Kidney capillary endothelial cell (primary cell): ENCODE measurements at places on chromosomes 4 and X.

DNA sequence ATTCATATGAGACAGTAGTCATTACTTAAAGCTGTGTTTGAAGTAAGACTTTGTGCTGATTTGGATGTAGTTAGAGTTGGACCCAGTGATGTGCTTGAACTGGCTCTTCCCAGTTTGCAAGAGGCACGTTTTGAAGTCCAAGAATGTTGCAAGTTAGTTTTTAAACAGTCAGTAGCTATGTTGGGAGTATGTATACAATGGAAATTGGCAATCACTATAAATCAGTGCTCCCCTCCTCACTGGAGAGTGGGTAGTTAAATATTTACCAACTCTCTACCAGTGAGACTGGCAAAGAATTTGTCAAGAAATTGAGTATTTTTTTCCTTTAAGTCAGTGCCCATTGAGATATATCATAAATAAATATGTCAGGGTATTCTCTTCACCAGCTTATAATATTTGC is 191.9 kb upstream of the SPRY1 start:
- no peak for DNase-seq

GRCh38 chr4:148435654-148436406 is 6.4 kb downstream of the NR3C2 start:
- no peak for DNase-seq

DNA sequence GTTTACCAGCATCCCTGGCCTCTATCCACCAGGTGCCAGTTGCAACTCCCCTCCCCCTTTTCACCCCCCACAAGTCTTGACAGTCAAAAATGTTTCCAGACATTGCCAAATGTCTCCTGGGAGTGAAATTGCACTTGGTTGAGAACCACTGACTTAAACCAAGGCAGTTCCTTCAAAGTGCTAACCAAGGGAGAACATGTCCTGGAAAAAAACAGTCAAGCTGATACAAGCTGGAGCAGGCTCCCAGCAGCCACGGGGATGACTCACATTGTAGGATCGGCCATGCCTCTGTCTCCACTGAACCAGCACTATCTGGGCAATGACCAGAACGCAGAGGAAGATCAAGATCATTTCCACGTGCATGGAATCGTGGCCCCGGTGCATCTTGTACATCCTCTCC is 11.4 kb downstream of the RNF175 start:
- DNase-seq, result no peak

GRCh38 chr4:69775321-69775867 is 15.0 kb upstream of the SULT1B1 start:
- no peak for DNase-seq

DNA sequence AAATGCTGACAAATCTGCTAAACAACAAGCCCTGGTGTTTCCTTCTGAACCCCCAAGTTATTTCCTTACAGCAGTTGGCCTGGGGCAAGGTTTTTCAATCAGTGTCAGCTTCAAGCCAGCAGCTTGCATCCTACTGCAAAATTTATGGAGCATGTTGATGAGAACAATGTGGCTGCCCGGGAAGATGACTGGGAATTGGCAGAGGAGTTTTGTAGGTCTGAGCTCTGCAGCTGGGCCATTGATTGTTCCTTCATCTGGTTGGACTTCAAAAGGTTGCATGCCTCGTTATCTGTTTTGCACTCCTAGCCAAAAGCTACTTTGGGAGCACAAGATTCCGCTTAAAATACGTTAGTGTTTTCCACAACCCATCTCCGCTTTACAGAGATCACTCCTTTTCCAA is 1030.3 kb upstream of the LCORL start:
- no peak for DNase-seq

DNA sequence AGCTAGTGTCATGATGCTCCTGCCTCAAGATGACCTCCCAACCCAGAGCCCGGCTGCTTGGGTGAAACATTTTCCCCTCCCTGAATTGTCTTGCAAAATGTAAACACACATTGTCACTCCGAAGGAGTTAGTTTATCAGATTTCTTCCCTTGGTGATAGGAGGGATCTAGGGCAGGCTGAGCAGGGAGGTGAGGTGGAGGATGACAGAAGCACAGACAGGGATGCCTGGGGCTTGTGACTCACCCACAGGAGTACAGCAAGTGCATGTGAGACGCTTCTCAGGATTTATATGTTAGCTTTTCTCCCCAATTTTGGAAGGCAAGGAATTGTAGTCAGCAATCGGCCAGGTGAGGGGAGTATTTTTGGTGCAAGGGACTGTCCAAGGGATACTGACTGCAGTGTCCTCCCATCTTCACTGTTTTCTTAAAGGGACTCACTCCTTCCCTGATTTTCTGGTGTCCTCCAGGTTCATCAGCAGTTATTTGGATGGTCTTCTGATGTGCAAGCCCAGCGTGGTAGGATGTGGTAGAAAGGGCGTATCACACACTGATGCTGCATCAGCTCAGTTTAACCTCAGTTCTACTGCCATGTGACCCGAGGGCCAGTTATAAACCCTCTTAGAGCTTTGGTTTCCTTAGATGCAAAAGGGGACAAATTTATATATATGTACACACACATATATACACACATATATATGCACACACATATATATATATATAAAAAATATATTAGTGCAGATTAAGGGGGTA is 46.2 kb upstream of the IGFBP7 start:
- DNase-seq, result no peak

DNA sequence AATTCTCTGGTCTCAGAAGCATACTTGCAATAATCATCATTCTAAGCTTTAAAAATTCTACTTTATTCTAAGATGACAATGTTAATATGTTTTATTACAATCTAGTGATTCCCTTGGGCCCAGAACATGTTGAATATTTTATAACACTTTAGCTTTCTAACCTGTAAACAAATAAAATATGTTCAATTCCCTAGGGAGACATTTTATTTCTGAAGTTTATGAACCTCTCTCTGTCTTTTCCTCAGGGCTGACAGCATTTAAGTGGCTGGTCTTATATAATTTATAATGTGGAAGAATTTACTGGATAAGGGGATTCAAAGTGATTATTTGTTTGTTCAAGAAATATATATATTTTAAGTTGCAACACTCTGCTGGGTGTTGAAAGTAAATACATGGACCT is 55.3 kb upstream of the NPFFR2 start:
- no peak for DNase-seq

DNA sequence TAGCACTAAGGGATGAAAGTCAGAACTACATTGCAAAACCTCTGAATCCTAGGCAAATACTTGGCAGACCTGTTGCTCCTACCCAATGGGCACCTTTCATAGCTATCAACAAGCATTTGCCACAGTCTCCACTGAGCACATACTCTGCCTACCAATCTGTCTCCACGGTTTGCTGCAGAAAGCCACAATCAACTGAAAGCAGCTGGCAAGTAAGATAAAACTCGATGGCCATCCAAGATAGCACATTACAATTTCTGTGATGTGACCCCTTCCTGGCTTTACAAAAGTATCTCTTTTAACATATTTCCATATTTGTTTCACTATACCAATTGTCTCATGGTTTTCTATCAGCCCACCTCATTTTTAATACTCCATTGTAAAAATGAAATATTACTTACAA is 1060.5 kb upstream of the INTU start:
- DNase-seq, result no peak

- DNase-seq, result no peak
Observed at GRCh38 chr4:130054908-130055307, 959.0 kb downstream of the C4orf33 start.

DNA sequence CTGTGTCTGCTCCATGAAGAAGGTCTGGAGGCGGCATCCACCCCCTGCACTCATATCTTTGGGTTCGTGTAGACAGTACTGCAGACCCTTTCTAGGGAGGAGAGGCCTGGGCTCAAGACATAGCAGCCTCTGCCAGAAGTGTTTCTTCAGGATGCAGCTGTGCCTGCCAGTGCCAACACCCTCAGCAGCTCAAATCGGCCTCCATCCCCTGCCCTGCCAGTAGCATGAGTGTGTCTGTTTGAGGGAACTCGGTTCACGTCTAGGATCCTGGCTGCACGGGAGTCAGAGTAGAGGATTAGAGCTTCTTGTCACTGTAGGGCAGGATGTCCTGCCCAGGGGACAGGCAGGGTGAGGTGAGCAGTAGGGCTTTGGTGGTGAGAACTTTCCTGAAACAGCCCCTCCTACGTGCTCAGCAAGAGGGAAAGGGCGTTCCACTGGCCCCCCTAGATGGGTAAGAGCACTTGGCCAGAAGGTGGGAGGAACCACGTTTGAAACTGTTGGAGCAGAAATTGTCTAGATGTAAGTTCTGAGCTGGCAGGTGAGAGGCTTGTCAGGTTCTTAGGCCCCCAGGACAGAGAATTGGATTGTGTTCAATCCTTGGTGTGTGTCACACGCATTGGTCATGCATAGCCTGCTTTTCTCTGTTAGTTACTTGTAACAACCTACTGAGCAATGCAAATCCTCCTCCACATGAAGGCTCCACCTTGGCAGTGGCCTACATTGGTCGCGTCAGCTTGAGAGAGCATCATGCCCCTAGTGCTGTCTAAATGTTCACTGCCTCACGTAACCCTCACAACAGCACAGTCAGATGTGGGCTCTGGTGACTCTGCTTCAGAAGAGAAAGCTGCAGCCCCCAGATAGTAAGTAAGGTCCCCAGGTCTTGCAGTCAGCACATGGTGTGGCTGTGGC is 25.8 kb upstream of the FAM193A start:
- DNase-seq, result no peak

- no peak for DNase-seq
Observed at GRCh38 chrX:115625572-115626301, 64.8 kb downstream of the PLS3 start.

- DNase-seq, result no peak
Observed at GRCh38 chr4:159250751-159251325, 148.0 kb downstream of the RAPGEF2 start.

DNA sequence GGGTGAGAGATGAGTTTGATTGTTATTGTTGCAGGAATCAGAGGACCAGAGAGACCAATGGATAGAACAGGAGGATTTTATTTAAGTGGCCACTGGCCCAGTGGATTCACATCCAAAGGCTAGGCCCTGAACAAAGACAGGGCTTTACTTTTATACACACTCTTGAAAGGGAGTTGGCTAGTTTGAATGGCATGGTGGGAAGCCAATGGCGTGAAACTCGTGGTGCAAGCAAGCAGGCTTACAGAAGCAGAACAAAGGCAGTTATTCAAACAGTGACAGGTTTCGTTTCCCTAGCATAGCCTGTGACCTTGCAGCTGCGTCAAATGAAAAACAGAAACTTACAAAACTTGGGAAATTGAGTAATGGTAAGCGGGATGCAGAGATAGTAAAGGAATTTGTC is 110.2 kb upstream of the PRDX4 start:
- DNase-seq, result no peak

DNA sequence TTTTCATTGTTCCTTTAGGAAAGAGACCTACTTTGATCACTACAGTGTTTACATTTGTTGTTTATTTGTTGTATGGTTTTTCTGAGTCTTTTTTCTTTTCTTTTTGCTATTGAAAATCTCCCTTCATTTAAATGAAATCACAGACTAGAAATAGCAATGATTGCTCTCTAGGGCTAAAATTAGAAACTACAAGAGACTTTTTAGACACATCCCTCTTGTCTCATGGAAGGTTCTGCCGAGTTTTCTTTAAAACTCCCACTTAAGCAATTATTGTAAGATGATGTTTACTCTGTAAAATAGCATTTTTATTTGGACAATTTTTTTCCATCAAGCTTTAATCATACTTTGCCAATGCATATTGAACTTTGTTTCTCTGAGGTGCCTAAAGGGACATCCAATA is 136.6 kb downstream of the PALLD start:
- DNase-seq, result no peak

- DNase-seq, result no peak
Observed at GRCh38 chr4:95963456-95963855, 123.6 kb downstream of the PDHA2 start.

GRCh38 chr4:97123573-97123972 is 1019.7 kb downstream of the STPG2 start:
- no peak for DNase-seq

GRCh38 chr4:184940500-184940899 is 77.8 kb upstream of the HELT start:
- no peak for DNase-seq

GRCh38 chrX:110755061-110755460 is 40.6 kb downstream of the CHRDL1 start:
- DNase-seq, result no peak

GRCh38 chr4:150236626-150237025 is 158.4 kb downstream of the DCLK2 start:
- DNase-seq, result peak; percentile 46

GRCh38 chr4:83686166-83686565 is 150.3 kb downstream of the GPAT3 start:
- DNase-seq, result peak; percentile 65

- no peak for DNase-seq
Observed at GRCh38 chr4:109334129-109335105, 32.0 kb upstream of the COL25A1 start.

GRCh38 chrX:24463077-24463476 is 2.0 kb upstream of the PDK3 start:
- DNase-seq, result no peak

- DNase-seq, result no peak
Observed at GRCh38 chr4:38023347-38024205, 63.4 kb downstream of the PTTG2 start.

DNA sequence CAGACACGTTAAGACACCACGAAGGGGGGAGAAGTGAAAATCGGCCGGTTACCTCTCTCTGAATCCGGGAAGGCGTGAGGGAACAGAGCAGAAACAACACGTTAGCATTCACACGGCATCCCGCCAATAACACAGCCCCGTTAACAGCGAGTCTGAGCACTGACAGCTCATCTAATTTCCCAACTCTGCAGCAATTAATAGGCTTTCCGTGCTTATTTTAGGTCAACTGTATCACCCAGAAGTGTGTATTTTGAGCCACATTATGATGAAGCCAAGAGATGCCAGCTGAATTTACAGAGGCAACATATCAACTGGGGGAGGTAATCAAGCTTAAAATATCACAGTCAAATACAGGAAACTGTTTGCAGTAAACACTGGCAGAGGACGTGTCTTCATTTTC is 92.6 kb downstream of the NSUN7 start:
- no peak for DNase-seq

DNA sequence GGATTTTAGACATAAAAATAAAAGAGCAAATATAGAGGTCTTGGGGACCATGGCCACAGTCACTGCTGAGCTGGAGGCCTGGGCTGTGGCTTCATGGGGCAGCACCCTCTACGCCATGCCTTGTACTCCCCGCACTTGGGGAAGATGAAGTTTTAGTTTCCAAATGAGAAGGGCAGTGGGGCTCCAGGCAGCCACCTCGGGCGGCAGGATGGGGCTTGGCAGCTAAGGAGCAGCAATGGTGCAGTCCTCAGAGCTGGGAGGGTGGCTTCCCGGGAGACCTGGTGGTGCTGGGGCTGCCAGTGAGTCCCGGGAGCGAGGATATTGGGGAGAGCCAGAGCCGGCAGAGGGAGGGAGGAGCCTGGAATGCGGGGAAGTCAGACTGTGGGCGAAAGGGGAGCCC is 2.4 kb downstream of the CXCR3 start:
- DNase-seq, result no peak
